ENCODE measurements at places on chromosomes 12 and 14. TPM values are rescaled to one million over a fixed set of nuclear protein-coding genes. Genes with fewer than 3 reads are reported as not detected.

The KCNA5 gene
- 1.4 TPM for total RNA-seq

The TAS2R43 gene
- total RNA-seq = 2.8 TPM

The POTEM gene
- total RNA-seq = not detected

The KRT85 gene
- not detected for total RNA-seq

The SLC25A47 gene
- total RNA-seq = 1.6 TPM

The TOMM20L gene
- not detected for total RNA-seq

All from hepatocyte (in vitro differentiated cells).